Fibroblast of villous mesenchyme (primary cell): ENCODE measurements at places on chromosomes 1 and 21.

DNA sequence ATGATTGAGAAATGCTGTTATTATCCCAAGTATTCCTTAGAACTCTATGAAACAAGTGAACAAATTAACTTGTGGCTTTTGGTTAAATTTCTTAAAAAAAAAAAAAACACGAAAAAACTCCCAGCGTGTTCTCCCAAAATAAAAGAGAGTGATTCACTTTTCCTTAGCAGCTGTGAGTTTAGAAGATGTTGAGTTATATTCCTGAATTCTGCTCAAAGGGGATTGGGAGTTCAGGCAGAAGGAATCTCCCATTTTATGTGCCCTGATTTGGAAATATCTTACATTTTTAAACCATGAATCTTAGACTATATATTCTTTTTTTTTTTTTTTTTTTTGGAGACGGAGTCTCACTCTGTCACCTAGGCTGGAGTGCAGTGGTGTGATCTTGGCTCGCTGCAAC lies 34.3 kb downstream of the SMG7 start:
- DNase-seq, result peak; percentile 7

DNA sequence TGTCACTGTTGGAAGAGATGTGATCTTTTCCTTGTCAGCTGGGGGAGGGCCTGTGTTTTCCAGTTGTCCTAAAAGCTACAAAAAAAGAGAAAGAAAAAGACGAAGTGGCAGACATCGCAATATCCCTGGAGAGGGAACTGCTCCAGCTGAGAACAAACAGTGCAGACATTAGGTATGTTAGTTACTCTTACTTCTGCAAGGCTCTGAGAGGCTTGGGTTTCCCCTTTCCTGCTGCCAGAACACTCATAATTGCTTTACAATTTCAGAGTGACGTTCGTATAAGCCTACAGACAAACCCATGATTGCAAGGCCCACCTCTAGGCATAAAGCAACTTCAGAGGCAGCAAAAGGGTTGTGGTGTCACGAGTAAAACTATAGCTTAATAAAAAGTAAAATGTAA lies 31.1 kb downstream of the CD160 start:
- no peak for DNase-seq

DNA sequence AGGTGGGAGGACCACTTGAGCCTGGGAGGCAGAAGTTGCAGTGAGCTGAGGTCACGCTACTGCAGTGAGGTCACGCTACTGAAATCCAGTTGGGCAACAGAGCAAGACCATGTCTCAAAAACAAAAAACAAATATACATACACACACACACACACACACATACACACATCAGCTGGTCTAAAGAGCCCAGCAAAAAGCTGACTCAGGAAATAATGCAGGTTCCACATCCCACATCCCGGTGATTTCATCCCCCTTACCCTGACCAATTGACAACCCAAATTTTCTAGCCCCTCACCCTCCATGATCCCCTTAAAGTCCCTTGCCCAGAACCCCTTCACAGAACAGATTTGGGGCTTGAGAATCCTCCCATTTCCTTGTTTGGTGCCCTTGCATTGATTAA lies 11.9 kb upstream of the CFHR4 start:
- DNase-seq, result no peak

DNA sequence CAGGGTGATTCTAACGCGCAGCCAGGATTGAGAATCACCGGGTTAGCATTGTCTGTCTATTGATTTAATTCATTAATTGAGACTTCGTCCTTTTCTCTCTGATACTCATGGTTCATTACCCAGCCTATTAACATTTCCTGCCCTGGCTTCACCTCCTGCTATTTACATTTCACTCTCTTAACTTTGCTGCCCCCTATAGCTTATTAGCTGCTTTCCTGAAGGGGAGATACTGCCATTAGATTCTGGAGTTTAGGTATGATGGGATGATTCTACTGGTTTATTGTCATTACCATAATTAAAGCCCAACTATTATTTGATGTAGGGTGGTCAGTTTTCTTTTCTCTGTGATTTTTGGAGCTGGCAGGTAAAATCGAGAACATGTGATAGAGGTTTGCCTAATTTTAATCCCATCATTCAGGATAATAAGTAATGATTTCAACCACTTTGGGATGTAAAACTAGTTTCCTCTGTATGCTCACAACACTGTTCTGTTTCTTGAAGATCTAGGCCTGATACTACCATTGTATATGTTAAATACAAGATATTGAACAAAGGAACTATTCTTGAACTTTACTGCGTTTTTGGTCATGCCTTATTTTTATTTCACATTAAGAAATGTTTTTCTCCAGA lies 6.4 kb downstream of the PPP2R5A start:
- DNase-seq, result peak; percentile 60

DNA sequence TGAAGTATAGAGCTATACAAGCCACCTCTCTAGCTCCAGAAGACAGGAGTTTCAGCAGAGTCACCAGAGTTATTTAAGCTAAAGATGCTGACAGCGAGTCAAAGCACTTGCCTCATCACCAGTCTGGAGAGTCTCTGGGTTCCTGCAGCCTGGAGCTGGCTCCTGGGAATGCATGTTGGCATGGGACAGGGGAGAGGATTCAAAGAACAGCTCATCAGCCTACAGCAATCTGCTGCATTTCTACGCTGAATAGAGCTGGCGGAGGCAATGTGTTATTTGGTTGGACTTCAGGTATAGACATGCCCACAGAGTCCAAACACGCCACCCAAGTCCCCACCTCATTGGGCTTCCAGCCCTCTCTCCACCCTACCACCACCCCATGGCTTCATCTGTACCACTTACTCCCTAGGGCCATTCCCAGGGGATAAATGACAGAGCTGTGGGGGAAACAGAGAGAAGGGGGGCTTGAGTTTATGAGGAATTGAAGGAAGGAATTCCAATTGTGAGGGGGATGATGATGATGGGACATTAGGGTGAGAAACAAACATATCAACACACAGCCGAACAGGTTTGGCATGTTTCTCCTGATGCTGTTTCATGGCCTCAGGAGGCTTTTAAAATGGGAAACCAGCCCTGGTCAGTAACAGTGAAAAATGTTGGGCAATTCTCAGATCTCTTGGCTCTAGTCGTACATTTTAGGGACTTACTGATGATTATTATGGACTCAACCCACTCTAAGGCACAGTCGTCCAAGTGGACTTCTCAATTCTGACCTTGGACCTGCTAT lies 58.4 kb downstream of the PLEKHA6 start:
- no peak for DNase-seq

DNA sequence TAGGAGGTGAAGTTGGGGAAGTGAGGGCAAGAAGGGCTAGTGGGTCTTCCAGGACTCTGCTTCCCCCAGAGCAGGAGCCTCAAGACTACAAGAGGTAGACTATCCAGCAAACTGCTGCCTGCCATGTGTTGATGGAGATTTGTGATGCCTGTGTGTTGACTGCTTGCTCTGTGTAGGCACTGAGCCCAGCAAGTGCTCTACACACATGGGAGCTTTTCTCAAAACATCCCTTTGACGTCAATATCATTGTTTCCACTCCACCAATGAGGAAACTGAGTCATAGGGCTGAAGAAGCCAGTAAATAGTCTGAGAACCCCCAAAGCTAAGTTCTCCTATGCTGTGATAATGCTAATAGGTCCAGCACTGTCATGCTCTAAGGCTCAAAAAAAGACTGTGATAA lies 207.2 kb upstream of the NFIA start:
- no peak for DNase-seq

- DNase-seq, result peak; percentile 79
Observed at GRCh38 chr1:150621497-150622302, 7.7 kb downstream of the ENSA start.

GRCh38 chr1:147591261-147591891 lies 50.1 kb downstream of the BCL9 start:
- no peak for DNase-seq

GRCh38 chr1:227947676-227948492 lies at the start of gene WNT9A:
Gene WNT9A (minus strand): TSS chr1:227947932. CDS start chr1:227947887, 45 bp downstream.
- DNase-seq, result peak; percentile 65

GRCh38 chr1:209808059-209808581 lies 2.2 kb upstream of the IRF6 start:
- peak; percentile 85 for DNase-seq

DNA sequence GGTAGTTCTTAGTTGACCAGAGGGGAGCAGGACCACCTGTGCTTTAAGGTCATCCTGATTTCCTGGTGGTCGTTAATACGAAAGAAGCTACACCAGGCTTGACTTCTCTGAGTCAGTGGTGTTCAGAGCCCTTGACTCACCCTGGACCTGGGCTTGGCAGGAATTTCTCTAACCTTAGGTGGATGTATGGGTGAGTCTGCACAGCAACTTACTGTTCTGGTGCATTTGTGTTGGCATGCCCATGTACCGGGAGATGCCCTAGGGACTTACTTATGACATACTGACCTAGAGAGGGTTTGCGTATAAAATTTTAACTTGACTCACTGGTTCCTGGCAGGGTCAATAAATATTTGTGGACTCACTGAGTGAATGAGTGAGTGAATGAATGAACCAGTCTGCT lies 304.6 kb downstream of the DISC1 start:
- DNase-seq, result no peak

GRCh38 chr1:217369271-217369981 lies 261.5 kb downstream of the GPATCH2 start:
- DNase-seq, result no peak

GRCh38 chr1:37433171-37433570 lies 41.2 kb upstream of the ZC3H12A start:
- DNase-seq, result no peak

GRCh38 chr21:34519016-34519415 lies 7.0 kb upstream of the KCNE1 start:
- no peak for DNase-seq

GRCh38 chr21:34914239-34914638 lies 134.9 kb downstream of the RUNX1 start:
- DNase-seq, result no peak

DNA sequence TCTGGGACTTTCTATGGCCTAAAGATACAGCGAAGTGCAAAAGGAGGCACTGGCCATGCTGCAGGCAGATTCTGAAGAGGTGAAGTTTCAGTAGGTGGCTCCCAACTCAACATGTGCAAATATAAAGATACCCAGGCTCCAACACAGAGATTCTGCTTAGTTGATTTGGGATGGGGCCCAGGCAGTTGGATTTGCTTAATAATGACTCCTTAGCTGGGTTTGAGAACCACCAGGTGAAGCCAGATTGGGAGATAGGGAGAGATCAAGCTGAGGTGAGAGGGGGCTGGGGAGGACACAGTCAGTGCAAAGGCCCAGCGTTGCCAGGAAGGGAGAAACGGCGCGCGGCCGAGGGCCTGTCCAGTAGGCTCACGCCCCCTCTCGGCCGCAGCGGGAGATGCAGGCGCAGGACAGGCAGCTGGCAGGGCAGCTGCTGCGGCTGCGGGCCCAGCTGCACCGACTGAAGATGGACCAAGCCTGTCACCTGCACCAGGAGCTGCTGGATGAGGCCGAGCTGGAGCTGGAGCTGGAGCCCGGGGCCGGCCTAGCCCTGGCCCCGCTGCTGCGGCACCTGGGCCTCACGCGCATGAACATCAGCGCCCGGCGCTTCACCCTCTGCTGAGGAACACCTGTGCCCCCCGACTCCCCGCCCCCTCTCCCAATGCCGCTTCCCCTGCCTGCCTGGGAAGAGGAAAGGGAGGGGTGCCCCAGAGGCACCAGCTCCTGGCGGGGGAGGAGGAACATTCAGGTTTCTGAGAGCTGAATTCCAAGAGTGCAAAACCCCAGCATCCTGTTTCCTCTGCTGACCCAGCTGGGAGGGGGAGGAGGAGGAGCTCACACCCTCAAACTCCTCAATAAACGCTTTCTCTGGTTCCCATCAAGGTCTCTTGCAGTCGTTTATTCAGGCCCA lies 1.2 kb downstream of the FAM167B start:
- peak; percentile 72 for DNase-seq

DNA sequence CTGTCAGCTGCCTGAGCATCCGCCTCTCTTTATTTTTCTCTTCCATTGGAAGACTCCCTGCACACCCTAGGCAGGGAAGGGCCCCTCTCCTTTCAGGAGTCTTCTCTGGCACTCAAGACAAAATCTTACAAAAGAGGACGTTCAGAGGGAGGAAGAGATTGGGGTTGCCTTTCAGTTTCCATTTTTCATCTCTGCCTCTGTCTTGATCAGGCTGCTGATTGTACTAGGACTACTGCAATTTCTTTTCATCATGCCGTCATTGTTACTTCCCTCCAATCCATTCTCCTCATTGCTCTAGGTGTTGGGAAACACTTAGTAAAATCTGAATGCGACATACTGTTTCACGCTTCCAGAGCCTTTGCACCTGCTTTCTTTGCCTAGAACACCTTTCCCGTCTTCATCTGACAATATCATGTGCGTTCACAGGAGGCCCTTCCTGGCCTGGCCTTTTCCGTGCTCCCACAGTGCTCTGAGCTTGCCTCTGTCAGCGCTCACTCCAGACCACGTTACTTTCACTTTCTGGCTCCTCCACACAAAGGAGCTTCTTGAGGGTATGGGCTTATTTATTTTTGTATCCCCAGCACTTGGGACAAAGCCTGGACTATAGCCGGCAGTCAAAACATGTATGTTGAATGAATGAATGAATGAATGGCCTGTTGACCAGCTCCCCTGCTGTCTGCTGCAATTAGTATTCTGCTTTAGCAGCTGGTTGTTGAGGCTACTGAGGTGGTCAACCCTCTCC lies 10.9 kb downstream of the LRRC71 start:
- DNase-seq, result peak; percentile 53

DNA sequence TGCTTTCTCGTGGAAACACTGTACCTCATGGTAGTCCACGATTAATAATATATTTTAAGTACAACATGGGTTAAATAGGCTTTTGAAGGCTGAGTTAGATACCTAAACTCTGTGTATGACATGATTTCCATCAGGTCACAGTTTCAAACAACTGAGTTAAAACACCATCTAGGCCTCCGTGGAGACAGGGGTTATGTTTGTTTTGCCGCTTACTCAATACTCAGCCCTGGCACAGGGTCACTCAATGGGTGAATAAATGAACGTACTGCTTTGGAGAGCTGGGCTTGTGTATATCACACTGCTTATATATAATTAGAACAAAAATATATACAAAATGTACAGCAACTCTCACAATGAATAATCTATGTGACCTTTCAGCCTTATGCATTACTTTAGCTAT lies 72.5 kb downstream of the PLPPR5 start:
- DNase-seq, result no peak

GRCh38 chr1:38336301-38336923 lies 289.8 kb upstream of the POU3F1 start:
- DNase-seq, result no peak

DNA sequence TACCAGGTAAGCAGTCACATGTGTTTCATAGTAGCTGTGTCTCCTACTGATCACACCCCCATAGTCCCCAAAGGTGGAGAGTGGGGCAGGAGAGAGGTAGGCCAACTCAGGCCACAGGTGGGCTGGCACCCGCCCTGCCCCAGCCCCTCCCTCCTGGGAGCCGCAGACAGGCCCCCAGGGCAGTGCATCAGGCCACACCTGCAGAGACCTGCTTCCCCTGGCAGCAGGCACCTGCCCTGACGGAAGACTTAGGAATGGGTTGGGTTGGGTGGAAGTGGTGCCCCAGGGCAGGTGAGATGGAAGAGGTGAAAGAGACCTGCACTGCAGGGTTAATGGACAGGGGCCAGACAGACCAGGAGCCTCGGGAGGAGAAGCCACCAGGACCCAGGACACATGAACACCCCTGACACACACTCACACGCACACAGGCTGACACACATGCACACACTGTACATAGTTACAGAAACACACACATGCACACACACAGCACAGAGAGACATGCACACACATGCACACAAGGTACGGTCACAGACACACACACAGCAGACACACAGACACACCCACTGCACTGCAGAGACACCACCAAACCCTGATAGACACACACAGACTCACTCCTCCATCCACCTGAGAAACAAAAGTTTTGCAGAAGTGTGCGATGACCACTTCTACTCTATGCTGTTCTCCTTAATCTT lies 1.7 kb upstream of the COL18A1 start:
- DNase-seq, result no peak
